ENCODE measurements at places on chromosomes 3 and 15. TPM values are rescaled to one million over a fixed set of nuclear protein-coding genes. Genes with fewer than 3 reads are reported as not detected.

Gene EAF1
- 18.8 TPM for total RNA-seq

Gene LTK
- 0.06 TPM for total RNA-seq

Gene TMEM45A
- 2.4 TPM for total RNA-seq

Gene UQCC5
- 85.4 TPM for total RNA-seq

Gene GASK1A
- not detected for total RNA-seq

Gene RASA2
- total RNA-seq, result 11.1 TPM

Gene FEZF2
- total RNA-seq, result not detected

Gene ATP8B4
- total RNA-seq, result 1.6 TPM

Gene AHSG
- not detected for total RNA-seq

Gene BOC
- 7.5 TPM for total RNA-seq

Gene XYLB
- total RNA-seq, result 5.5 TPM

Gene GNL3
- 112 TPM for total RNA-seq

Gene CCRL2
- total RNA-seq, result 0.15 TPM

Gene CPNE4
- total RNA-seq, result 4.4 TPM

Gene EPHB3
- total RNA-seq, result 0.37 TPM

Gene SLC24A1
- total RNA-seq, result 5.5 TPM

Gene INKA1
- total RNA-seq, result 1.6 TPM

Gene PAK6
- 0.14 TPM for total RNA-seq

Gene TF
- total RNA-seq, result 1.1 TPM

Gene PTPN23
- 24.8 TPM for total RNA-seq

Gene RNU5B-1
- total RNA-seq, result not detected

Gene COL6A5
- total RNA-seq, result not detected

Gene CCR4
- total RNA-seq, result 0.05 TPM

Gene RAD51
- 20.8 TPM for total RNA-seq

Gene ARHGEF26
- 7.8 TPM for total RNA-seq

Gene REC114
- total RNA-seq, result not detected

Gene ACKR4
- not detected for total RNA-seq

Gene SMCO1
- total RNA-seq, result not detected

Gene CHRM5
- total RNA-seq, result 0.05 TPM

Gene CD80
- not detected for total RNA-seq

Gene LIPH
- total RNA-seq, result 7.2 TPM

Gene SCN11A
- not detected for total RNA-seq

Gene LRRC15
- total RNA-seq, result 0.15 TPM

Gene NRROS
- not detected for total RNA-seq

Gene DAPK2
- 2.3 TPM for total RNA-seq

Gene NEK10
- total RNA-seq, result 1.8 TPM

Gene CILP
- 0.08 TPM for total RNA-seq

Gene CDHR4
- 0.30 TPM for total RNA-seq

Gene HRG
- not detected for total RNA-seq

Gene CRABP1
- 1.0 TPM for total RNA-seq

Gene ZPLD1
- 0.05 TPM for total RNA-seq

Gene CAPN3
- total RNA-seq, result 0.21 TPM

Gene VGLL3
- total RNA-seq, result 8.5 TPM

Gene CYP8B1
- total RNA-seq, result not detected

Gene ACKR2
- total RNA-seq, result not detected
